ENCODE measurements at places on chromosomes 2 and 18.

DNA sequence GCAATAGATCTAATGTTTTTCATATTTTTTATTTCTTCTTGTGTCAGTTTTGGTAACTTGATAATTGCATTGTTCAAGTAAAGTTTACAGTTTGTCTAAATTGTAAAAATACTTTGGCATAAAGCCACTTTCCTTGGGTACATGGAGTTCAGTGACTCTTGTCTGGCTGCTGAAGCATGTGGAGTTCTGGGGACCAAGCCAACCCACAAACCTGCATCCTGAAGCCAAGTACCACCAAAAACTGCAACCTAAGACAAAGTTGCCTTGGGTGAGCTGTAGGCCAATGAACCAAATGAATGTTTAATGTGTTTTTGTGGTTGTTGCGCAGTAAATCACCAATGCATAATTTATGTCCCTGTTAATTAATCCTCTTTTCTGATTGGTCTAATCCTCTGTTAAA, 872.6 kb downstream of the BCL11A start:
- no peak for DNase-seq

DNA sequence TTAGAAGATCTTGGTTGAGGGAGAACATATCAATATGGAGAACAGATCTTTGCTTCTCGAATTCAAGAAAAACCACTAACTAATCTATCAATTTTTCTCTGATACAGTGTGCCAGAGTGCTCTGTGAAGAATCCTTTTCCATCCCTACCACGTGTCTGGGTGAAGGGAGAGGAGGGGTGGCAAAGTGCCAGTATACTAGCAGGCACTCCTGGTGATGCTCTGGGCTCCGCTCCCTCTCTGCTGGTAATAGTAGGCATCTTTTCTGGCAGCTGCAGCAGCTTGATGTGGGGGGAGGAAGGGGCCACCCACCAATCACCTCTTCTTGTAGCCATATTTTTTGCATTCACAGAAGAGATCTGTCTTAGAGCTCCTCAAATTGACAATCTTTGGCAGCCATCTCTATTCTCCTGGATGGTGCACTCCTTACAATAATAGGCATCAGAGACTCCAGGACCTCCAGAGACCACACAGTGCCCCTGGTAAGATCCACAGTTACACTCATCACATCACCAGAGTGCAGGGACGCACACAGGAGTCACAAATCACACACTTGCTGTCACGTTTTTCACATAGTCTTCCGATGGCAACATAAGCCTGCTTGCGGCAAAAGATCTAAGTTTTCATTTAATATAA, 15.7 kb downstream of the STK39 start:
- no peak for DNase-seq

DNA sequence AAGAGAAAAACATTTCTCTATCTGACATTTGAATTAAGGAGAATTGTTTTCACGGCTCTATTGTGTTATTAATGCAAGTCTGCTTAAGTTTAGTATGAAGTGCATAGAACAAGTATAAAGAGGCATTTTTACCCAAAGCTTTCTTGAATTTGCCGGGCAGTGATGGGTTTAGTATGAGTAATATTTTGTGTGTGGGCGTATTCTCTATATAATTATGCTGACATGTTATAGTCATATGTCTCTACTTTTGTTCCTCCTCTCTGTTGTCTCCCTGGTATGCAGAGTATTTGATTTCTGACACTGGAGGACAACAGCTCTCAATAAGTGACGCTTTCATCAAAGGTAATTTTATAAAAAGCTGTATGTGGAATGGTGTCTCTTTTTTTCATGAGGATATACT, 45.9 kb downstream of the PIKFYVE start:
- DNase-seq, result no peak

GRCh38 chr2:9103663-9104277, 100.3 kb upstream of the MBOAT2 start:
- no peak for DNase-seq

- DNase-seq, result no peak
Measured at GRCh38 chr2:38876407-38876806, 631 bp downstream of the MORN2 start.

DNA sequence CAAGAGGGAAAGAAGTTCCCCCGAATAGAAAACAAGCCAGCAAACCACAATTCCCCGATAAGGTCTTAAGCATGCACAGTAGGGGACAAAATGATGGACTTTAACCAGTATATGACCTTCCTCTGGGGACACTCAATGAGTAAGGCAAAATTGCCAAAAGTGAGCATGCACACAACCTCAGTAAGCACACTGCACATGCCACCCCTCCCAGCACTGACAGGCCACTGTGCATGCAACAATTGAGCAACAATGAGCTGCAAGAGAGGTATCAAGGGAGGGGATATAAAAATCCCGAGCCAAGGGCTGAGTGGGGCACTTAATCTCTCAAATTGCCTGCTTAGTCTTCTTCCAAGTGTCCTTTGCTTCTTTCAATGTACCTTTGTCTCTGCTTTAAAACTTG, 935.8 kb upstream of the SLC39A10 start:
- DNase-seq, result no peak

GRCh38 chr18:80188643-80189530, 58.4 kb downstream of the PARD6G start:
- DNase-seq, result no peak

- no peak for DNase-seq
Measured at GRCh38 chr18:75287700-75288099, 77.1 kb downstream of the TSHZ1 start.

- DNase-seq, result no peak
Measured at GRCh38 chr2:30759481-30759880, 47.8 kb downstream of the CAPN13 start.

DNA sequence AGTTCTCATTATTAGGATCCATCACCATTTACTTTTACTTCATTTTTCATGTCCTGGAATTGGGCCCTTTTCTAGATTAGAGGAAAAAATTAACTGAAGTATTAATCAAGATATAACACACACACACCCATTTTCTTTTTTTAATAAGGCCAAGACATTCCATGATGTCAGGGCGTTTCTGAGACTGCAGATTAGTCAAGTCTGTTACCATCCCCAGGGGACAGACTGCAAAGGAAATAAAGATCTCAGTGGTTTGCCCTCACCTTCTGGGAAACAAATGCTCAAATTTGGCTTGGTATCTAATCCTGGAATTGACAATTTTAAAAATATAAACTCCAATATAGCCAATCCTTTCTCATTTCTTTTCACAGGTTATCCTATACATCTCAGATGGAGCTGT, 27.4 kb downstream of the RMP24 start:
- DNase-seq, result no peak

DNA sequence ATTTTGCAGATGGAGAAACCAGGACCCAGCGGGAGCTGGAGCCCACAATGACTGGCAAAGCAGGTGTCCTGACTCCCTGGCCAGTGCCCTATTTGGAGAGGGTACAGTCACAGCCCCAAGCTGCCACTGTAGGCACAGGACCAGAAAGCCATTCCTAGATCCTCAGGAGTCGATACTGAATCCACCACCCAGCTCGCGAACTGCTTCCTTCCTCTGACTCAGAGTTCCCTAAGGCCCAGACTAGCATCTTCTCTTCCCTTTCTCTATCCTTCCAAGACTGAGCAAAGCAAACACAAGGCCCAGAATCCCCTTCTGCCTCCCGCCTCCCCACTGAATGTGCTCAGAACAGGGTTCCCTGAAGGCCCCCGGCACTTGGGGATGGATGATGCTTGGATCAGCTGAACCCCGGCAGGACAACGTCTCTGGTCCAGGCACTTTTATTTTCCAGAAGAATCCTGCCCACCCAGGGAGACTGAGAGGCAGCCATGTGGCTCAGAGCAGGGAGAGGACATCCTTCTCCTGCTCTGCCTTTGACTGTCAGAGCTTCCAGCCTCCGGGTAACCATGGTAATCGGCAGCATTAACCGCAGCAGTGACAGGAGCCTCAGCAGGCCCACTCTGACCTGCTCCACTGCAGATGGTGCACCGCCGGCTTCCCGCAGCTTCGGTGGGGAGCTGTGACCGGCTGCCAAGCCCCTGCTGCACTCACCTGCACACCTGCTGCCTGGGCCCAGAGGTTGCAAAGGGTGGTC, 34.8 kb upstream of the KLHL29 start:
- no peak for DNase-seq

GRCh38 chr2:168697668-168698121, 104.7 kb upstream of the NOSTRIN start:
- DNase-seq, result no peak

DNA sequence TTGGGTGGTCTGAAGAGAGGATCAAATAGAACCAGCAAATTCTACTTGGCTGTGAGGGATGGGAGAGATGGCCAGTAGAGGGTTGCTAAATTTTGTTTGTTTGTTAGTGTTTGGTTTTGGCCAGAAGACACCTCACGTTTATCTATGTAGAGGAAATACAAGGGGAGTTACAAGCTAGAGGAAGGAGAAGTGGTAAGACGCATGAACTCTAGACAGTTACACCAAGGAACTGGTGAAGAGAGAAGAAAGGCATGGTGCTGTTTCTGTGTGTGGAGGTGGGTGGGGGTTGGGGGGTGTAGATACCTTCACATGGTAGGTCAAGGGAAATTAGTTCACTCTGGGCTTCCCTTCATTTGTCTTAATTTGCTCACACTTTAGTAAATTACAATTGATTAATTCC, 25.6 kb downstream of the RASGRP3 start:
- DNase-seq, result no peak

DNA sequence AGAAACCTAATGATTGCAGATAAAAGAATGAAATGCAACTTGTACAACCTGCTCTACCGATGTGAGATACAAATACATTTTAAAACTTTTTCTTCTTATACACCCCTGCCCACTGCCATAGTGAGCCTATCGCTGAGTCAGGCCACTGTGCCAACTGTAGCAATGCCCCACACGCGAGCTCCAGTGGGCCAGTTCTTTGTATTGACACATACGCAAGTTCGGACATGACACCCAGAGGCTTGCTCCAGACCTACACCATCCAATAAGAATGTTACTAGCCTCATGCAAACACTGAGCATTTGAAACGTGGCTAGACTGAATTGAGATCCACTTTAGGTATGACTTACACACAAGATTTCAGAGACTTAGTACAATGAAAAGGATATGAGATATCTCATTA, 340.1 kb downstream of the ARHGAP15 start:
- DNase-seq, result no peak

DNA sequence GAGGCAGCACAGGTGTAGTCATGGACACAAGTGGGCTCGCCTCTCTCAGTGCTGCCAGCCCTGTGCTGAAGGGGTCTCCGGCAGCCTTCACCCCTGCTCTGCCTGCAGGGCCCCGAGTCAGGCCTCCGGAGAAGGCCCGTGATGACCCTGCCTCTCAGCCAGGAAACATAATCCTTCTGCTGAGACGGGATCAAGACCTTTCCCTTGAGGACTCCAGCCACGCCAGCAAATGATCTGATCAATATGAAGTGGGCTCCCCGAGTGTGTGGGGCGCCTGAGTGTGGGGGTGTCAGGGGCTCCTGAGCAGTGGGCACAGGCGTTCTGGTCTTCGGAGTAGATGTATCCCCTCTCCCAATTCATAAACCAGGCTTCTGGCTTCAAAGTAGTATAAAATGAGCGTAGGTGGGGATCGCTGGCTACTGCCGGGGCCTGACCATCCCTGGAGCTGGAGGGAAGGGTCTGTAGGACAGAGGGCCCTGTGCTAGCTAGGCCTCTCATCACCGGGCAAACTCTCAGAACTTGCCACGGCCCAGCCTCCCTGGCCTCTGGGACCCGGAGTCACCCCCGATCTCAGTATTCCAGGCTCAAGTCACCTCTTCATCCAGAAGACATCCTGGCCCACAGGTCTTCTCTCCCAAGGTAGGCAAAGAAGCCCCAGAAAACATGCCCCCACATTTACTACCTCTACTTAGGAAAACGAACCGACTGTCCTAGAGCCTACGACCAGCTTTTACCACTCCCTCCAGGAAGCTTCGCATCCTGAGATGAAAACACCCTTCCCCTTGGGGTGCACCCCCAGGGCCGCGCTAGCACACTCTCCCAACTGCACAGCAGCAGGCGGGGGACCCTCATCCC, 33.6 kb downstream of the CRACDL start:
- DNase-seq, result no peak

Data from stimulated activated CD4-positive, alpha-beta T cell treated with anti-CD3 and anti-CD28 coated beads, TNF-alpha, amount 100 ng/mL, for 4 hours (primary cell).